Hindlimb muscle (tissue), 1 donor: ENCODE measurements at places on chromosomes 3 and 15. TPM values are rescaled to one million over a fixed set of nuclear protein-coding genes. Genes with fewer than 3 reads are reported as not detected.

MST1R gene
- polyA plus RNA-seq: 4.4 TPM

CEP19 gene
- 2.3 TPM for polyA plus RNA-seq

EFHB gene
- 1.5 TPM for polyA plus RNA-seq

DNA sequence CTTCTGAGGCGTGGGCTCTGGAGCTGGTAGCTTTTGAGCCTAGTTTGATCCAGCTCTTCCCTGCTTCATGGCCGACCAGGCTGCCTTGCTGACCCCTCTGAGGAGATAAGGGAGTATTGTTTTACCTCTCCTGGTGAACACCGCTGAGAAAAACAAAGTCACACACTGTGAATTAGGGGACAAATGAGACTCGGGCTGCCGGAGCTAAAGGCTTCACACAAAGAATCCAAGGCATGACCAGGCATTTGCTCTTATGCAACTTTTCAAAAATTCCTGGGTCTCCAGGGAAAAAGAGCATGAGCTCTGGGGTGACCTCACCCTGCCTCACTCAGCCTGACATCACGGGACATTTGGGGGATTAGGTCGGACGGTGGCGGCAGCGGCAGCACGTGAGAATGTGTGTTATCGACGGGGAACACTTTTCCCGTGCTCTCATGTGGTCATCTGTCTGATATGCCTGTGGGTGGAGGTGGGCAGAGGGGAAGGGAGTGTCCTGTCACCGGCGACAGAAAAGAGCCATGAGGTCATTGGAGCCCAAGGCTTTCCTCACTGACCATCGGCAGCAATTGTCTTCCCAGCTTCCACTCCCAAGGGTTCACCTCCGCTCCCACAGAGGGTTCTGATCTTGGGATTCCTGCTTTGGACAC, 61.0 kb downstream of the TMEM44 start:
- no peak for DNase-seq

DNA sequence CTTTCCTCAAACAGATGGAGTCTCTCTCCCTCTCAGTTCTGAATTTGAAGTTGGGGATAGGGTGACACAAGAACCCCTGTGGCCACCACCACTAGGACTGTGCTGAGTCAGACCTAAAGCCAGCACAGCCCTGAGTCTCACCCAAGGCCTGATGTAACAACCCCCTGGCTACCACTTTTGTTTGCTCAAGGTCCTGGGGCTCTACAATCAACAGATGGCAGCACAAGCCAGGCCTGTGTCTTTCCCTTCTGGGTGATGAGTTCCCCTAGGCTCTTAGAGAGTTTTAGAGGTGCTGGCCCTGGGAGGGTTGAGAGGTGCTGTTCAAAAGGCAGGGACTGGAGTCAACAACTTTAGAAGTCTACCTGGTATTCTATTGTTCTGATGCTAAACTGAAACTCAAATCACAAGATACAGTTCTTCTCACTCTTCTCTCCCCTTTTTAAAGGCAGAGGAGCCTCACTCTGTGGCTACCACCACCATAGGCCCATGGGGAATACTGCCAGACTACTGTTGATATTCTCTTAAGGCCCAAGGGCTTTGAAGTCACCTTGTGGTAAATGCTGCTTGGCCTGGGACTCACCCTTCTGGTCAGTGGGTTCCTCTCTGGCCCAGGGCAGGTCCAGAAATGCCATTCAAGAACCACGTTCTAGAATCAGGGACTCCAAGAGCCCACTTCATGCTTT, 6.5 kb downstream of the OR5K4 start:
- no peak for DNase-seq

DNA sequence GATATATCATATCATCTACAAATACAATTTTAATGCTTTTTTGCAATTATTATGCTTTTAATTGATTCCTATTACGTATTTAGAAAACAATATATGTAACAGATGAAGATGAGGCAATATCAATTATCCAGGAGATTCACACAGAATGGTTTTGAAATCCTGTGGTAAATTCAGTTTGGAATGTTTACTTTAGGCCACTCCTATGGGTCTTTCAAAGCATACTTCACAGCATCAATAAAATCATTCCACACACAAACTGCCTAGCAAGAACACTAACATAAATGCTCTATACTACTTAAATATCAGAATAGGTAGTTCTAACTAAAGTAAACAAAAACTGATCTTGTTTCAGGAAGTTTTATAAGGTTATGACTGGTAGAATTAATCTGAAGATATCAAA, 90.5 kb downstream of the FAM227B start:
- DNase-seq: no peak

DNA sequence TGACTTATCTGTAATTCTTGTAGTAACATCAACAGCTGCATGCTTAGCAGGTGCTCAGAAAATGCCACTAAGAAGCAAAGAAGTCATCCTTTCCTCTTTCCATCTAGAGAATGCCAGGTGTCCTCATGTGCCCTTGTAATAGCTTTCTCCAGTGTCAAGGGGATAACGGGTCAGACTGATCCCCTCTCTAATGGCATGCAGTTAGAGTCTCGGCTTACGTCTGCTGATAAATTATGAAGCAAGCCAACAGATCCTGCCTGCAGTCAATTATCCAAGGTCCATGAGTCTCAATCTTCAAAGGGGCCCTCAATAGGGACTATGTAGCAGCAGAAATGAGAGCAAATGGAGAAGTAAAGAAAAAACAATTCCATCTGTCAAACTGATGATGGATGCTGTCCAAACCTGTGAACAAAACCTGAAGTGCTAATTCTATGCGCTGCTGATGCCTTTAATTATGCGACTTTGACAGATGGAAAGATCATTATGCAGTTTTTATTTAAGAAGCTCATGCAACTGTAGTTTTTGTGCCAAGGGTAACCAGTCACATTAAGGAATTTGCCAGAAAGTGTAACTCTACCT, 162.8 kb upstream of the PEX5L start:
- no peak for DNase-seq
